ENCODE measurements at places on chromosomes 1 and 21.

DNA sequence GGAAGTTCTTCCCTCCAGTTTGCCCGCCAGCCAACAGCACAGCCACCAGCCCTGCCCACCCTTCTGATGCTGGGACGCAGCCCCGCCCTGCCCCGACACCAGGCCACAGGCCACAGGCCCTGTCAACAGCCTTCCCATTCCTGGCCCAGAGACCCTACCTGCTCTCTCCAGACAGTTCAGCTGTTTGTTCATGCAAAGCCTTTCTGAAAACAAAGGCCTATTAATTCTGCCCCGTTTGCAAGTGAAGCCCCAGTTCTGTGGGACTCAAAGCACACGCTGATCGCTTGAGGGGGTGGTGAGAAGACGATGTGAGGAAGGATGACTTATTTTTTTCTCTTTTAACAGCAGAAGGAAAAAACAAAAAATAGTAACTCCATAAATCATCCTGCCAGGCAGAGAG lies 55.4 kb upstream of the KIF26B start:
- no peak for DNase-seq

- DNase-seq = no peak
Observed at GRCh38 chr1:100971021-100971420, 54.6 kb downstream of the DPH5 start.

DNA sequence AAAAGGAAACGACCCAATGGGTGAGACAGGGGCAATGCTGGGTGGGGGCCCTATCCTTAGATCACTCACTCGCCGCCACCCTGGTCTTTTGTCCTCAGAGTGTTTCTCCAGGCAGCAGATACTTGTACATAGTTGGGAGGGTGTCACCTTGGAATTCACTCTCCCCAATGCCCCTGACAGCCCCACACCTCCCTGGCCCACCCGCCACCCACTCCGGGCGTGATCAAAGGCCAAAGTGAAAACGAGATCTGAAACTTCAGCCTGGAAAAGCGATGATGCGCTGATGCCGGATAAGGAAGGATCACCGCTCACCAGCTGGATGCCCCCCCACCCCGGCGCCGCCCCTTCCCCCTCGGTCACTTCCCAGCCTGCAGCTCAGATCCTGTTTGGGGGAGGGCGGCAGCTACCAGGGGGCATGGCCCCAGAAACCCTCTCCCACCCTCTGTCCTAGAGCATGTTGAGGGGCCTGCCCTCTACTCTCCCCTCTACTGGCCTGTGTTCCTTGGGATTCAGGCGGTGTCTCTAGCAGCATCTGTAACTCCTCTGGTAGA lies 33.6 kb upstream of the CASZ1 start:
- DNase-seq = no peak

- peak; percentile 26 for DNase-seq
Observed at GRCh38 chr1:47388891-47389238, 27.2 kb upstream of the FOXE3 start.

DNA sequence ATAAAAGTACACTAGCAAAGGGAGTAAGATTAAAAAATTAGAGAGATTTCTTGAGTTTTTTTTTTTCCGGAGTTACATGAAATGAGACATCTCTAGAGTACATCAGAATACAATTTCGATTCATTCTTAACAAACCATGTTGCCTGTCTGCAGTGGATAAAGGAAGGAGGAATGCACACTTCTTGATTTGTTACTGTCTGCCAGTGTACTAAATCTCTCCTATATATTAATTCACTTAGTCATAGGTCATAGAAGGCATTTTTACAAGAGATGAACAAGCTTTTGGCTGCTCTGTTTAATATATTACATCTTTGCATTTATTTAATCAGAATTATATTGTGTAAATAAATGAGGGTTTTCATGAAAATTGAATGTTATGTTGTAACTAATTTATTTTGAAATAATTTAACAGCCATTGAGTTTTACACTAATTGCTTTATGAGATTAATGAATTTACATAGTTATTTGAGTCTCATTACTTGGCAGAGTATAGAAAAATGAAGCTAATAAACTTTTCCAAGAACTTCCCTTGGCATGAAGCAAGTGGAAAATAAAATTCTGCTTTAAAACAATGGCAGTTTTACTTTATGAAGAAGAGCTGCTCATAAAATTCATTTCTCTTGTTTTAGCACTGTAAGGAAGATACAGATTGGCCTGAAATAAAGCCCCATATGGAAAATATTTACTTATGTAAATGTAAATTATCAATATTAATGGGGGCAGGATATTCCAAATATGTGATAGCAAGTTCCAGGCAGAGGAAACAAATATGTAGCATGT lies 1284.7 kb downstream of the BRINP3 start:
- DNase-seq = no peak

DNA sequence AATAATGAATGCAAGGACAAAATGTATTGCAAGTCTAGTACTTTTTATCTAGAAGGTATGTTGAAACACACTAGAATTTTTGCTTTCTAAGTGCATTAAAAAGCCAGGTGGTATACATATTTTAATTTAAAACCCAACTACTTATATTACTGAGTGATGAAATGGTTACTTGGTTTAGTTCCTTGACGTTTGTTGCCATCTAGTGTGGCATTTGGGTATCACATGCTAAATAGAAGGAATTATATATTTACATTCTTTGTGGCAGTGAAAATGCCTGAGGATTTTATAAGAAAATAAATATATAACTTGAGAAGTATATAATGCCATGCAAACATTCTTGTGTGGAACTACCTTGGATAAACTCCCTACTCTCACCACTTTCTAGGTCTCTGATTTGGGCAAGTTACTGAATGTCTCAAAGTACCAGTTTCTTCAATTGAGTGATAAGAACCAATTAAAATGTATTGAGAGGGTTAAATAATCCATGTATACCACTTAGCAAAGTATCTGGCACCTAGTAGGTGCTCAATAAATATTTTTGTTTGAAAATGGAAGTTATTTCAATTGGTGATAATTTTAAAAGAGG lies 69.6 kb downstream of the SDCCAG8 start:
- DNase-seq = peak; percentile 39

DNA sequence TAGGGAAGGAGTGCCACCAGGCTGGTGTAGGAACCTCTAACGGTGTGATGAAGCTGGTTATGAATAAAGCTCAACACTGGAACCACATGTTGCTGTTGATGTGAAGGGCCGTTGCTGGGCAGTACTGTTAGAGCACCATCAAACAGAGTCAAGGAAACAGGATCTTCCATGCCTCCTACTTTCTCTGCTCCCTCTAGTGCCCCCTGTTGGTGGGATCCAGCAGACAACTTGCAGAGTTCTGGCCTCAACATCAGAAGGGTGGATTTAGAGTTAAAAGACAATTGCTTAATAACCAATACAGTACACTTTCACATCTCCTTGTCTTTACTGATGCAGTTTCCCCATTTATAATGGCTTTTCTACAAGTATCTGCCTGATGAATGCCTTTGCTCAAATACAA lies 336.4 kb downstream of the NTNG1 start:
- no peak for DNase-seq

GRCh38 chr1:167229719-167230385 lies 9.2 kb downstream of the POU2F1 start:
- no peak for DNase-seq

DNA sequence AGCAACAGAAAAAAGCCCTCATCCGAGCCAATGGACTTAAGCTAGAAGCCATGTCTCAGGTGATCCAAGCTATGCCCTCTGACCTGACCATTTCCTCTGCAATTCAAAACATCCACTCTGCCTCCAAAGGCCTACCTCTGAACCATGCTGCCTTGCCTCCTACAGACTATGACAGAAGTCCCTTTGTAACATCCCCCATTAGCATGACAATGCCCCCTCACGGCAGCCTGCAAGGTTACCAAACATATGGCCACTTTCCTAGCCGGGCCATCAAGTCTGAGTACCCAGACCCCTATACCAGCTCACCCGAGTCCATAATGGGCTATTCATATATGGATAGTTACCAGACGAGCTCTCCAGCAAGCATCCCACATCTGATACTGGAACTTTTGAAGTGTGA lies 20.7 kb downstream of the NR5A2 start:
- DNase-seq = no peak

GRCh38 chr1:62753031-62753965 lies 30.6 kb upstream of the ATG4C start:
- no peak for DNase-seq

- DNase-seq = no peak
Observed at GRCh38 chr1:187257476-187257875, 428.7 kb downstream of the PLA2G4A start.

GRCh38 chr1:18936814-18937481 lies 19.5 kb downstream of the IFFO2 start:
- DNase-seq = no peak

GRCh38 chr1:7463526-7463925 lies 307.6 kb upstream of the VAMP3 start:
- no peak for DNase-seq

GRCh38 chr1:165928075-165928731 lies 100.8 kb downstream of the UCK2 start:
- DNase-seq = no peak

DNA sequence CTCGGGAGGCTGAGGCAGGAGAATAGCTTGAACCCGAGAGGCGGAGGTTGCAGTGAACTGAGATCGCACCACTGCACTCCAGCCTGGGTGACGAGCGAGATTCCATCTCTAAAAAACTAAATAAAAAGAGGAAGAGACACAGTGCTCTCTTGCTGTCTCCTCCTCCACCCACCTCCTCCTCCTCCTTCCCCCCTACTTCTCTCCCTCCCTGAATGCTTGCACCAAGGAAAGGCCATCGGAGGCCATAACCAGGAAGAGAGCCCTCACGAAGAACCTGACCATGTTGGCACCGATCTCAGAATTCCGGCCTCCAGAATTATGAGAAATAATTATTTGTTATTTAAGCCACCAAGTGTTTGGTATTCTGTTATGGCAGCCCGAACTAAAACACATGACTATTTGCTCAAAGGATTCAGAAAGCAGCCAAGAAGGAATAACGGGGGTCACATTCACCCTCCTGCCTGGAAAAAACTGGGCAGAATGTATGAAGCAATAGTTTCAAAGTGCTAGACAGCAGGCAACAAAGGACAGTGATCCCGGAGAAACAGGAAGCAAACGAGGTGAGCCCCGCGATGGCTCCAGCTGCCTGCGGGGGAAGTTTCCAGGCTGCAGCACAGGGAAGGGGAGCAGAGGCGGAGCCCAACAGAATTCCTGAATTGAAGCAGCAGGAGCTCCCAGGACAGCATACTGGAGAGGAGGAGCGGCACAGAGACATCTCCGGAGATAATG lies 35.8 kb downstream of the LDLRAD1 start:
- no peak for DNase-seq
